NCI-H1048 (cell line): ENCODE measurements at places on chromosomes 16 and 17.

DNA sequence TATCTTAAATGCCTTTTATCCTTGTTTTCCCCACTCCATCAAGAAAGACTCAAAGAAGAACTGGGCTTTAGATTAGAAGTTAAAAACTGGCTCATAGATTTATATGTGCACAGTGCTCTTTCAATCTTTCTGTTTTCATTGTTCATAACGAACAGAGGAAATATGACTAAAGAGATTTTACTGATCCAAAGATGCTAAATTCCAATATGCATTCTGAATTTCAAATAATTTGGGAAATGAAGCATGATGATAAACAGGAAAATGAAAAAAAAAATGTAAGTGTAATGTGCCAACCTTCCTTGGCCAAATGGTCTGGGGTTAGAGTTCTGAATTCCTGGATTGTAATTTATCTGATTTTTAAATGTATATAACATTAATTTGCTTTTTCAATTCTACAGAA lies 25.0 kb upstream of the SMIM36 start:
- no peak for DNase-seq

DNA sequence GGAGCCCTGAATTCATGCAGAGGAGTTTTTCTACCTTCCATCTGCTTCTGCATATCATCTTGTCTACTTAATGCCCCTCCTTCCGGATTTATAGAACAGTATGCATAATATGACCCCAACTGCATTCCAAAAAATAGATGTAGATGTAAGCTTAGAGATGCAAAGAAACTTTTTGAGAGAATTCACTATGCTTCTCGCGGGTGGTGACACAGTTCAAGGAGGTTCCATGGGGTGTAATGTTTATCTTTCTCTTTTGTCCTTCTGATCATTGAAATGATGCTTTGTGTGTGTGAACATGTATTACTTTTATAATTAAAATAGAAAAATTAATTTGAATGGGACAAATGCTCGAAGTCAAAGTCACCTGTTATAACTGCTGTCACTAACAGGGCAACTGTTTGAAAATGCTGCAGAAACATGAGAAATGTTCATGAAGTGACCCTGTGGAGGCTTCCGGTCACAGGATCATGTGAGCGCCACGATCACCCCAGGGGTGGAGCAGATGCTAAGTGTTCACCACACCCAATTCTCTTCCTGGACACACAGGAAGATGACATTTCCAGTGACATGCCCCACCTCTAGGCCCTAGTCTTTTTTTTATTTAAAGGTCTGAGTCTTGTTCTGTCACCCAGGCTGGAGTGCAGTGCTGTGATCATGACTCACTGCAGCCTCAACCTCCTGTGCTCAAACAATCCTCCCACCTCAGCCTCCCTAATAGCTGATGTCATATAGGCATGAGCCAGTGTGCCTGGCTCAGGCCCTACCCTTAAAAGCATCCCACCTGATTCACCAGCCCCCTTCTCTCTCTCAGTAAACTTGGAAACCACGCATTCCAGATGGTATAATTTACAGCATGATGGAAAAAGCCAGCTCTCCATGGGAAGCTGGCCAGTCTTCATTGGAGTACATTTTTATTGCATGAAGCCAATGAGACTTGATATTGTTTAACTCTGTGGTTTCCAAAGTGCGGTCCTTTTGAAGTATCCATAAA lies 21.0 kb upstream of the AGRP start:
- DNase-seq = no peak

DNA sequence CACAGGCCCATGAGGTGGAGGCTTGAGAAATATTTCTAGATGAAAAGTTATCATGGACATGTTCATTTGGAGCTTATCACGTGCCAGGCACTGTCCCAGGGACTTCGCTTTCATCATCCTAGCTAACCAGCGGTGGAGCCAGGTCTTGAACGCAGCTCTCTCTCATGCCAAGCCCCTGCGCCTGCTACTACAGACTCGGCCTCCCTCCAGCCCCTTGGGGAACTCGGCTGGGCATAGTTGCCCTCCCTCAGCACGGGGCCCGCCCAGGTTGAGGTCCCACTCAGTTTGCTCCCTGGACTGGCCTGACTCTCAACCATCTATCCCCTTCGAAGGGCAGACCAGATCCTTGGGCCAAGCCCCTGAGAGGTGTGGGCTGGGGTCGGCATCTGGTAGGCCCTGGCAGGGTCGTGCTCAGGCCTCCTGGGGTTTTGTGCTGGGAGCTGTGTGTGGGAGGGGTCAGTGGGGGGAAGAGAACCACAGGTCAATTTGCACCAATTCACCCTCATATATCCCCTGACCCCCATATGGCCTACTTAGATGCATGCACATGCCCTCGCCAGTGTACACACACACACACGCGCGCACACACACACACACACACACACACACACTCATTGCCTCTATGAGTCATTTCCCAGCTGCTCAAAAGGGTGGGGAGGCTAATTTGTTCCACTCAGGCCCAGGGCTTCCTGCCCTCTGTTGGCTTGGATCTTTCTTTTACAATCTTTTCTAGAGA lies 12.1 kb upstream of the SCN4A start:
- DNase-seq = no peak

- DNase-seq = no peak
Observed at GRCh38 chr17:32111141-32111771, 31.0 kb upstream of the RHOT1 start.

DNA sequence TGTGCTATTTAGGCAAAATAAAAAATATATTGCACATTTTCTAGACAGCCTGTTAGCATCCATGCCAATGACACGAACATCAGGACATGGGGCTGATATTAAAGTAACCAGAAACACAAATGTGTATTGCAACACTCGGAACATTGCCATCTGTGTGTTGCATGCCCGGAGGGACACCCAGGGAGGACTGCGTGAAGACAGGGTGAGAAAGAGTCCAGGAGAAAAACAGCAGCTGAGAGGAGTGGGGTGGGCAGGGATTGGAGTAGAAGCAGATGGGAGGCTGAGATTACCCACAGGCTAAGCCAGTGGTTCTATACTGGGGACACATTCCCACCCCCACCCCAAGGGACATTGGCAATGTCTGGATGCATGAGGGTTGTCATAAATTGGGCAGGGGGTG lies 114.8 kb downstream of the GRIN2A start:
- no peak for DNase-seq

DNA sequence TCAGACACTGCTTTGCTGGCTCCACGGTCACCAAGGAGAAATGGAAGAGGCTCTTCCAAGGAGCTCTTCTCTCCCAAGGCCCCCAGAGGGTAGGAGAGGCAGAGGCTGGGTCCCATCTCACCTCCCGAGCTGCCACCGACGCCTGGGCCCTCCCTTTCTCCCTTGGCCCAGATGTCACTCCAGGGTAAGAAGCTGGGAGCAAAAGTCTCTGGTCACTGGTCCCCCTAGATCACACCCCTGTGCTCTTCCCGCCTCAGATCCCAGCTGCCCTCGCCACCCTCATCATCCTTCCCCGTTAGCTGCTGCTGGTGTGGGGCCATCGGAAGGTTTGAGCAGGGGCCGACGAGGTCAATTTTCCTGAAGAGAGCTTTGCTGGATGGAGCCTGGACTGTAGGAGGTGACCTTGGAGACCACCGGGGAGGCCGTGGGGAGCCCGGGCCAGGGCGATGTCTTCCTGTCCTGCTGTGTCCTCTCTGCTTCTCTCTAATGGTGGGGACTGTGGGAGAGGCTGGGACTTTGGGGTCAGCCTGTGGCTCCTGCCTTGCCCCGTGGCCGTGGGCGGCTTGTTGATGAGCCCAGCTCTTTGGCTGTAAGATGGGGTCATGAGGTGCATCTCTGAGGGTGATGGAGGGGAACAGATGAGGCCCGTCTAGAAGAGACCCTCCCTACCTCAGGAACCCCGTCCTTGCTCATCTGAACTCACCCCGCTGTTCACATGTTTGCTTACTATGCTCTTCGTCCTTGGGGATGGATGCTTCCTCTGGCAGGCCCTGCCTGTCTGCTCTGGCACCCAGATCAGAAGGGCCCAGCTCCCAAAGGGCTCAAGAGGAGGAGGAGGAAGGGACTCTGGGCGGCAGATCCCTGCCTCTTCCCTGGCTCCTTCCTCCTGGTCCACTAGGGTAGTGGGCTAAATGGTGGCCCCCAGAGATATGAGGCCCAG lies 11.4 kb upstream of the RHBDF2 start:
- DNase-seq = no peak

DNA sequence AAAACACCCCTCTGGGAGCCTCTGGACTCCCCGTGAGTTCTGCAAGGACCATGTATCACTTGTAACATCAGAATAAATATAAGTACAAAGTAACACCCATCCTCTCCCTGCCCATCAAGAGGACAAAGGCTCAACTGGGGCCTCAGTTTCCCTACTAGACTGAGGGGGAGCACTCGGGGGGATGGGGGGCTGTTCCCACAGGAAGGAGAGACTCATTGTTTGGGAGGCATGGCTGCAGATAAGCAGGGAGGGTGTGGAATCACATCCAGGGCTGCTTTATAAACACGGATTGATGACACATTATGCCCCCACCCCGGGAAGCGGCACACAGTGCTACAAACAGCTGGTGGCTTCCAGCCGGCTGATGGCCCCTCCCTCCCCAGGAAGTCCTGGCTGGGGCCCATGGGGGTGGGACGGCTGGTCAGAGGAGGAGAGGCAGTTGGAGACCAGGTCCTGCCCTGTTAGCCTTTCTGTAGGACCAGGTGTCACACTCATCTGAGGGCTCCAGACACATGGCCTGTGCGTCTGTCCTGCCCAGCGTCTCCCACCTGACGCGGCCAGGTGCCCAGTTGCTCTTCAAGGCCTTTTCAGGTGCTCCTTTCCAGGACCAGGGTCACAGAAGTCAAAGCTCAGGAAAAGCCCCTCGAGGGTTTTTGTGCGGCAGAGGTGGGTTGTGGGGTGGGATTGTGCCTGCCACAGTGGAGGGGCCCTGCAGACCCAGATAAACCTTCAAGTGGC lies 1.3 kb upstream of the MPG start:
- no peak for DNase-seq

- DNase-seq = no peak
Observed at GRCh38 chr16:85697431-85697830, 8.7 kb upstream of the GINS2 start.

DNA sequence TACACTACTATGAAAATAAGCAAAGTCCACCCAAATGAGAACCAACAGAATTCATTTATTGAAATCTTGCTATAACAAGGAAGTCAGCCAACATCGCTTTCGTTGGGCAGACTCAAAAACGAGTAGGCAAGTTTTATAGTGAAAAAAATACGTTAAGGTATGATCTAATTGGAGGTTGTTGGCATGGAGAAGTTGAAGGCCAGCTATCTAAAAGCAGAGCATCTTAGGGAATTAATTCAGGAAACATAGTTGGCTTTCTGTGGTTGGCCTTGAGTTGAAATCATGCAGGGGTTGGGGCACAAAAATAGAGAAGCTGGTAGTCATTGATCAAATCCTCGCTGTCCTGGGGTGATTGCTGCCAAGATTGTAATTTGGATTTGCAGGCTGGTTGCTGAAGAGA lies 118.3 kb downstream of the PPM1E start:
- no peak for DNase-seq

GRCh38 chr16:51328733-51329132 lies 177.7 kb upstream of the SALL1 start:
- DNase-seq = no peak

GRCh38 chr16:2071454-2072202 lies 23.8 kb downstream of the TSC2 start:
- DNase-seq = no peak

DNA sequence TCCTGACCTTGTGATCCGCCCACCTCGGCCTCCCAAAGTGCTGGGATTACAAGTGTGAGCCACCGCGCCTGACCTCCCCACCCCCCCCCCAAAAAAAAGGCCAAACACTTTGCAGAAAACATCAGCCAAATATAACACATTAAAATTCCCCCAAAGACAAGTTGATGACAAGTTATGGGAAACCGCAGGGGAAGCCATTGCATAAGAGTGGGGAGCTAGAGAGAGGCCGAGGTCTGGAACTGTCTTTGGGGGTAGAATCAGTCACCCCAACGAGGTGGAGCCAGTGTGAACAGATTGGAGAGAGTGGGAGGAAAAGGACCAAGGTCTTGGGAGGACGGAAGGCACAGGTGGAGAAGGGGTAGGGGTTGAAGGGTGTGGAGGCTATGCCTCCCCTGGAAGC lies 2.8 kb downstream of the DRC3 start:
- no peak for DNase-seq

DNA sequence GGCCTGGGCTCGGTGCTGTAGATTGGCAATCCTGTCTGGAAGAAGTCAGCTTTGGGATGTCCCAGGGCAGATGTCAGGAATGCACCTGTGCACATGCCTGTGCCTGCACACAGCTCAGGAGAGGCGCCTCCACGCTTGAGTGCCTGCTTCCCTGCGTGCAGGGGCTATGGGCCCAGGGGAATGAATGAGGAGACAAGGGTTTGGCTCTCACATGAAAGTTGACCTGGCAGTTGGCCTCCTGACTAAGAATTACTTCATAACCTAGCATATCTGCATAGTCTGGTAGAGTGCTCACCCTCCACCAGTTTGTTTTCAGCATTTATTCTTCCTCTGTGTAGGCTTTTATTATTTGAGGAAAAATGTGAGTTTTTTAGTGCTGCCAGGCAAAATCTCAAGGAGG lies 50.0 kb downstream of the PLD6 start:
- DNase-seq = no peak

DNA sequence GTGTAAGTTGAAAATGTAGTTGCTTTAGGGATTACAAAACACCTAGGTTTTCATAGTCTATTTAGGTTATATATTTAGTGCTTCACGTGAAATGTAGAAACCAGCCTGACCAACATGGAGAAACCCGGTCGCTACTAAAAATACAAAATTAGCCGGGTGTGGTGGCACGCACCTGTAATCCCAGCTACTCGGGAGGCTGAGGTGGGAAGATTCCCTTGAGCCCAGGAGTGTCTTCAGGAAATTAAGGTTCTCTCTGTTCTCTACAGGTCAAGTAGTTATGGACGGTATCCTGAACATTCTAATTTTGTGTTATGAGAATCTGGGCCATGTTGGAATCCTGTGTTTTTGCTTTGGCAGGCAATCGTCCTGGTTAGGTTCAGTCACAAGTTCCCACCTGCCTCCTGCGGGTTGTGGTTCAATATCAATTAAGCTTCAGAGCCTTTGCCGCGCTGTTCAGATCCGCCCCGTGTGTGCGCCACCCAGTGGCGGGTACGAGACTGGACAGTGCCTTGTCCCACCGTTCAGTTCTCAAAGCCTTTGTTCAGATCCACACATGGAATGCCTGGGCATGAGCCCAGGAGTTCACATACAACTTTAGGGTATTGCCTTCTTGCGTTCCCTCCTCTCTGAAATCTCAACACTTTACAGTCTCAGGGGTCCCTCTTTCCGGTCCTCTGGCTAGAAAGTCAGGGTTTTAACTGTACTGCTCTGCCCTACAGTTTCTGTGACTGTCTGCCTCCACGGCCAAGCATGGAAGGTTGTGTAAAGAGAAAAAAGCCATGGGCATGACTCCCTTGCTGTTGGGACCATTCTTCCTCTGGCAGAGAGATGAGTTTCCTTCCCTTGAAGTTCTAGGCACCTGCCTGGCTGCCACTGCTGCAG lies 41.7 kb downstream of the HEATR6 start:
- peak; percentile 71 for DNase-seq
